ENCODE measurements at places on chromosomes 7 and 10.
A peak's percentile ranks its signal among the peaks of the same experiment; 100 is the strongest.

DNA sequence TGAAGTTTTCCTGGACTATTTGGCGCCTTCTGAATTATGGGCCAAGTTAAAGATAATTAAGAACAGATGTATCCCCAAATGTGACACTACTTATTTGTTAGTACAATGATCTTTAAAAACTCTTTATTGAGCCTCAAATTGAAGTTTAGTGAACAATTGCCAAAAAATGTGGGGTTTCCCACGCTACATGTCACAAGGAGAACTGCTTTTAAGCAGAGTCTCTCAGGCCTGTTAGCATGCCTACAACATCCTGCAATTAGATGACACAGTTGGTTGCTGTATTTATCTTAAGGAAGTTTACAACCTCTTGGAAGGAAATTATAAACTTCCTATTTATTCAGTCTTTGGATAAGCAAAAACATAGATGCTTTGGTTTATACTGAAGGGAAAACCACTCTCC lies 733.0 kb downstream of the TNS3 start:
- DNase-seq: no peak

DNA sequence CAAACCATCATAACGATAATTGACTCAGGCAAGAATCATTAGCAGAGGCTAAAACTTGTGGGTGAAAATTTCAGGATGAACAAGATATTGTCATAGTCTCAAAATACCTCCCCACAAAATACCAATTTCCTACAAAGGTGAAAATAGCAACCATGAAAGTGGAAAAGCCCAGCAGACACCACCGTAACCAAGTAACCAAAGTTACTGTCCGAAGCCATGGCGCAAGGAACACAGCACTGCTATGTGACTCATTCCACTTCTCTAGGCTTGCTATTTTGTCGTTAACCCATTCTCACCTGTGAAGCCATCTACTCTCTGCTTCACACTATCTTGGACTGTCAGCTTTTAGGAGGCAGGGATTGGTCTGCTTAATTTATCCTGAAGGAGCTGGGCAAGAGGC lies 113.8 kb upstream of the CACUL1 start:
- no peak for DNase-seq

DNA sequence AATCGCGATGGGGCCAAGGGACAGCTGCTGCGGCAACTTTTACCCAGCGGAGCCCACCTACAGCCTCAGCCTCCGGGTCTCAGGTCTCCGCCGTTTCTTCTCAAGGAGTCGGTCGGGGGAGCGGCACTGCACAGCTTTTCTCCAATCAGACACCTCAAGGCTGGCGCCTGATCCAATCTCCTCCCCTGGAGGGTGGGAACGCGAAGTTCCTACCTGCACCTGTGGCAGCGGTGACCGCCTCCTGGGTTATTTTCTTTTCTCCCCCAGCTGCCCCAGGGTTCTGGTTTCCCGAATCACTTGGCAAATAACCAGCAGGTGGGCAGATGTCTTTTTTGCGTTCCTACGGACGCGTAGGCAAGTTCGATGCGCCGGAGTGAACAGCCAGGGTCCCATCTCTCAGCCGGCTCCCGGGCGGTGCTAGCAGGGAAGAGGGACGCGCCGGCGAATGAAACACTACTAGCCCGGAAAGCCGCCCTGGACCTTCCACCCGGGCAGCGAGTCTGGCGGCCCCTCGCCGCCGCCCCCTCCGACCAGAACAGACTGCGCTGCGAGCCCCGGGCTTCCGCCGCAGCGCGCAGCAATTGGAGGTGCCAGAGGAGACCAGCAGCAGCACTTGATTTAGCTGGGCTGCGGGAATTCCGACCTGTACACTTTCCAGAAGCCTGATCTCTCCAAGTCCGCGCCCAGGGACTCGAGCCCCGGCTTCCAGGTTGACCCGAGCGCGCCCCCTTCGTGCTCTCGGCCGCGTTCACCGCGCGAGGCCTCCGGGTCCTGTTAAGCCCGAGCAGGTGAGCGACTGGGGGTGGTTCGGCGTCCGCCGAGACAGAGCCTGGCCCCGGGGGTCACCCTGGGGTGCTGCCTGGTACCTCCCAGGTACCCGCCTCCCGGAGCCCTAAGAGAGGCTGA lies at the start of gene PRR15:
Gene PRR15, plus strand, starts transcription at position 246 of the 906 bp plus-strand sequence. CDS start 2,495 bp downstream, outside the sequence.
- DNase-seq: peak; percentile 55

GRCh38 chr10:42475168-42476098 lies 162.9 kb downstream of the ZNF33B start:
- DNase-seq: no peak

GRCh38 chr7:93047514-93048099 lies 70.2 kb downstream of the SAMD9 start:
- DNase-seq: no peak

DNA sequence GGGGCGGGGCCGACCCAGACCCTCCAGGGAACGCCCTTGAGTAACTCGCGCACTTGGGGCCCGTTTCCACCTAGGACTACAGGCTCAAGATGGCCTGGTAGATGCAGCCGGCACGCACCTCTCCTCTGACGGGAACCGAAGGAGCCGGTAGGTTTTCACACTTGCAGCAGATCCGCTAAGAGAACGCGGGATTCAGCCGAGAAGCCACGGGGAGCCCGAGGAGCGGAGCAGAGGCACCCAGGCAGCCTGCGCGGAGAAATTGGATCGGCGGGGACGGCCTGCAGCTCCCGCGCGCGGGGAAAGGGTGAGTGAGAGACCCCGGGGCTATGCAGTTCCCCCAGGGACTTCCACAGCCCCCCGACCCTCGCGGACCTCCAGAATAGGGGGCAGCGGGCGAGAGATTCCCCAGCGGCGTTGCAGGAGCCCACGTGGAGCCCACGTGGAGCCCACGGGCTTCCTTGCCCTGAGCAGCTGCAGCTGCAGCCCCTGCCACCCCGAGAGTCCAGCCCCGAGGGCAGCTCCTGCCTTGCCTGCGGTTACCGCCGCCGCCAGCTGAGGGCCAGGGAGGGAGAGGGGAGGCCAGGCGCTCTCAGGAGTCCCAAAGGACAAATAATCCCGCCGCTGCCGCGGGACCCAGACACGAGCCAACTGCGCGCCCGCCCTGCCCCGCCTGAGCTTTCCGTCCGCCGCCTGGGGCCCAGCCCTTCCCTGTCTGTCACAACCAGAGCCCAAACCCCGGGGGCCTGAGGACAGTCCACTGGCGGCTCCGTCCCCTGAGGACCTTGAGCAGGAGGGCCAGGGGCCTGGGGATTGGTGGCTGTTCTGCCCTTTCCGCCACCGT lies 13.1 kb downstream of the IFT22 start:
- peak; percentile 26 for DNase-seq

- DNase-seq: no peak
Observed at GRCh38 chr7:93719546-93719945, 145.0 kb upstream of the CALCR start.

DNA sequence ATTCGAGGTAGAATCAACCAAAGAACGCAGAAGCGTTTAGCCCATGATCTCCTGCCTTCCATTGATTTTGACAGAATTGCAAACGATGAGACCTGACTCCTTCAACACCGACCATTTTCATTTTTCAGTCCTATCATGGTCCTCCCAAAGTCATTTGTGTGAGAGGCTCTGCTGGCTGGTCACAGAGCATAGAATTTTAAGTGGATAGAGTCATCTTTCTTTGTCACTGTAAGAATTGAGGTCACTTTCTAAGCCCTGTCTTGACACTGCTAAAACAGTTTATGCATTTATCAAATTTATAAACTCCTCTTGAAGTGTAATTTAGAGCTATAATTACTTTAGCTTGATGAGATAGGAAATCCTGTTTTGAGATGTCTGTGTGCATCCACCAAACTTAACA lies 72.0 kb downstream of the UBE3C start:
- DNase-seq: no peak

DNA sequence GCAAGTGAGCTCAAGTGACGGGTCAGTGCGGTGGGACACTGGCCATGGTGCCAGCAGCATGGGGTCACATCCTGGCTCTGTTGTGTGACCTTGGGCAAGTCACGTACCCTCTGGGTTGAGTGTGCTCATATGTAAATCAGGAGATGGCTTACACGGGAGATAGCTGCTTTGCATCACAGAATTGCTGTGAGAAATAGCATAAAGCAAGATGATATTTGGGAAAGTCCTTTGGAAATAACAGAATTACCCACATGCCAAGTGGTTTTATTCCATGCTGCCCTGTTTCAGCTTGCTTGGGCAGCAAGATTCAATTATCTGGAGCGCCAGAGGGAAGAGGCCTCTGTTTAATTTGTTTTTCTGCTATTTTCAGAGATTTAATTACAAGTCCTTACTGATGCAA lies 48.9 kb downstream of the LYZL2 start:
- no peak for DNase-seq

GRCh38 chr7:2018569-2019460 lies 213.9 kb downstream of the MAD1L1 start:
- no peak for DNase-seq

DNA sequence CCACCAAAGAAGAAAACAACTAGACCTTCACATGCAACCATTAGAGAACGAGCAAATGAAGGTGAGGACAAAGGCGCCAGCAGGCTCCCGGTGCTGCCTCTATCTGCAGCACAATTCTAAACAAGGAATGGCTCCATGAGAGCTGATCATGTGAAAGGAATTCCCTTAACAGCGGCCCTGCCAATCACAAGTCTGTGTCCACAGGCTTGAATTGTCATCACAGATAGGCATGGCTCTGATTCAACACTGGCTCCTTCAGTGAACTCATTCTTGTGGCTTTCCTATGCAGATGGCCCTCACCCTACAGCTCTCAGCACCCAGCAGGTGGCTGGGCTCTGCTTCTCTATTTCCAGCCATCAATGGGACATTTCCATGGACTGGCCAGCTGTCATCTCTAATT lies 36.2 kb downstream of the LAMB1 start:
- no peak for DNase-seq

DNA sequence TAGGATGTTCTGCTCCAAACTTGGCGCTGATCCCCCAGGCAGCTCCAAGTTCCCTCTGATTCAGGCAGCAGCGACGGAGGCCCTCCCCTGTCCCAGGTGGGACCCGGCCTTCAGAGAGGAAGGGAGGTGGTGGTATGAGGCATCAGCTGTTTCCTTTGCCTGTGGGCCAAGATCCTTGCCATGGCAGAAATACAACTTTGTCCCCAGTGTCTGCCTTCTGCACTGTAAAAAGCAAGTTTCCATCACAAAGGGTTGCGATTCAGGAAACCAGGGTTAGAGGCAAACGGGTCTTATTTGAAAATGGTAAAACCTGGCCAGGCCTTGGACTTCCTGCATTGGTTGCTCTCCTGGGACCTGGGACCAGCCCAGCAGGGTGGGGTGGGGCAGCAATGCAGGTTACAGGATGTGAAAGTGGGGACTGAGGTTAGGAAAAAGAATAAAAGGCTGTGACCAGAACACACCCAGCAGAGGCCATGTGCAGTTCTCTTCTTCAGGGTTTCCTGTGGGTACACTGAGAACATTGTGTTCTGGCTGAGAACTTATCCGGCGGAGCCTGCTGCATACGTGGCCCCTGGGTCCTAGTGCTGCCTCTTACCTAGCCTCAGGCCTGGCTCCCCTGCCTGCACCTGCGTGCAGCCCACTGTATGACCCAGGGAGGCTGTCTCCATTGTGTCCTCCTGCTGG lies 25.1 kb upstream of the DDIT4 start:
- DNase-seq: no peak

GRCh38 chr7:13945670-13946069 lies 43.8 kb downstream of the ETV1 start:
- DNase-seq: no peak

- no peak for DNase-seq
Observed at GRCh38 chr10:131890276-131891195, 10.3 kb upstream of the PPP2R2D start.
